ENCODE measurements at places on chromosomes 2 and 18.

- DNase-seq: no peak
These were observed 241.6 kb downstream of the PIK3C3 start for GRCh38 chr18:42196651-42197050.

DNA sequence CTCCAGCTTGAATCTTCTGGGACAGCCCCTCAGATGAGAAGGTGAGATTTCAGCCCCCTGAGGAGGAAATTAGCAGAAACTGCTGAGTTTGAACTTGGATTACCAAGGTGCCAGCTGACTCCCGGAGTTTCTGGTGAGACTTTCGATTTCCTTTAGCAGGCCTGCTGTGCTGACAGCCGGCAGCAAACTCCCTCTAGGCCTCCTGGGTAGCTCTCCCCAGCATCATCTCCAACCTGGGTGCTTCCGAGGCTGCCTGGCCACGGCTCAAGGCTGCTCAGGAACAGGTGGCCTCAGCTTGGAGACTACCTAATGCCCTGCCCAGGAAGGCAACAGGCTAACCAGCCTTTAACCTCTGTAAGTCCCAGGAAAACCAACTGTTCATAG is 16.5 kb downstream of the SDC1 start:
- DNase-seq: no peak

- DNase-seq: no peak
These were observed 30.7 kb downstream of the STON1 start for GRCh38 chr2:48560546-48561209.

GRCh38 chr2:150215041-150215440 is 272.4 kb downstream of the RND3 start:
- DNase-seq: no peak

DNA sequence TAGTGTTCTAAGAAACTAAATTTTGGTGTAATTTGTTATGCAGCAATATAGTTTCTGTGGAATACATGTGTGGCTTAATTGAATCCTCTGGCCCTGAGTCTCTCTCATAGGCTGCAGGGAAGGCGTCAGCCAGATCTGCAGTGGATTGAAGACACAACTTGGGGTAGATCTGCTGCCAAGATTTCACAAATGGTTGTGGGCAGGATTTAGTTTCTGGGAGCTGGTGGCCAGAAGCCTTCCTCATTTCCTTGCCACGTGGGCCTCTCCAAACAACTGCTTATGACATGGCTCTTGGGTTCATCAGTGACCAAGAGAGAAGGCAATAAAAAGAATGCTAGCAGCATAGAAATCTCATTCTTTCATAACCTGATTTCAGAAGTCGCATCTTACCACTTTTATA is 28.2 kb downstream of the CCDC102B start:
- DNase-seq: no peak

GRCh38 chr2:28423856-28424605 is 31.4 kb downstream of the FOSL2 start:
- DNase-seq: peak; percentile 33

DNA sequence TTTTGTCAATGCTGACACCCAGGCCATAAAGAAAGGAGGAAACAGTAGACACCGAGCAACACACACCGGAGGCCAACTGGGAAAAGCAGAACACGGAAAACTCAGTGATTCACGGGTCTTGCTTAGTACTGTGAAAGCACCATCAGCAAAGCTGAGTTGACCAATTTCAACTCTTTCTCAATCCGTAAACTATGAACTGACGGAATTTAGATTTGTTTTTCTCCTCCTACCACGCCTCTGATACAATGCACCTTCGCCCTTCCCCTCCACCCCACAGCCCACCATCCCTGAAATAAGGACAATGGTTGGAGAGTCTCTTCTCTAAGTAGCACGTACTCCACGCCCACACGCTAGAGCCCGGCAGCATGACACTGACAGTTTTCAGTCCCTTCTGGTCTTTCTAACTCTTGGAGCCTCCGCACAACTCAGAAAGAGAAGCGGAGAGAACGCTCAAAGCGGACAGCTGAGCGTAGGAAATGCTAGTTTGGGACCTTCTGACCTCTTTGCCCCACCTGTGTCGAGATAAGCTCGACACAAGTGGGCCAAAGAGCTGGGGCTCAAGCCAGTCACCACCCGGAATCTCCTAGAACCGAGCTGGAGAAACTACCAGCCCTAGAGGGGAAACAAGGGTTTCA is 669 bp downstream of the LNPK start:
- DNase-seq: peak; percentile 22

DNA sequence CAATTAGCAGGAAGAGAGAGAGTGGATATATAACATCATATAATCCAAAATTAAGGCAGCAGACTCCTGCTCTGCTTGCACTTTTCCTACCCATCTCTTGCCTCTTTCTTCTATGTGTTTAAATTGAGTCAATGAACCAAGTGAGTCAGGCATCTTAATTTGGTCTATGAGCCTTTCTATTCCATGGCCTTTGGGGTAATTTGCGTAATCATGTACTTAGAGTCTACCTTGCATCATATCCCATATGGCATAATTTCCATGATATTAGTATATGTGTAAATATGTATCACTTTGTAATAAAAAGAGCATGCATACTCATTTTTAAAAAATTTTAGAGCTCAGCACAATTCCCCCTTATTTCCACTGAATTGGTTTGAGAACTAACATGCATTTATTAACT is 555.2 kb downstream of the STK39 start:
- no peak for DNase-seq

- DNase-seq: no peak
These were observed 52.9 kb upstream of the XDH start for GRCh38 chr2:31467426-31467825.

DNA sequence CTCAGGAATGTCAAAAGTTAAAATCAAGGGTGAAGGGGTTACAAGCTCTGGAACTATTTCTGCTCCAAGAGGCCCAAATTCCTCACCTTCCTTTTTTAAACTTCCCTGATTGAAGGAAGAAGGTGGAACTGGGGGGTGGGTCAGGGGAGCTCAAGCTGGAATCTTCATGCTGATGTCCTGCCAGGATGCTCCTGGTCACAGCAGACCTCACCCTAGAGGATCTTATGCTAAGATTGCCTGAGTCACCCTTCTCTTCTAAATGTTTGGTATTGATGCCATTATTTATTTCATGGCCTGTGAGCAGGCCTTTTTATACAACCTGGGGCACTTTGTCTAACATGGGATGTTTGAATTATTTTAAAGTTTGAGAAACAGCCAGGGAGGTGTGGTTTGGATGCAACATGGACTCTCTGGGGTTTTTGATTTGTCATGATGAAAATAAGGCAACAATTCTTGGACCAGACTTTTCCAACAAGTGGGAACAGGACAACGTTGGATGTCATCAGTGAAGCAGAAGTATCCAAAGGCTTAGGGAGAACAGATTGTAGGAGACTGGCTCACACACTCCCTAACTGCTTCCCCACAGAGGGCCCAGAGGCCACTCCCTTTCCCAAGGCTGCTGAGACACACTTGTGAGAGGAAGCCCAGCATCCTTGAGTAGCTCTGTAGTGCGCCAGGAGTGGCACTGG is 420.2 kb upstream of the MEX3C start:
- DNase-seq: no peak

- no peak for DNase-seq
These were observed 80.2 kb downstream of the CDH20 start for GRCh38 chr18:61413396-61413795.

DNA sequence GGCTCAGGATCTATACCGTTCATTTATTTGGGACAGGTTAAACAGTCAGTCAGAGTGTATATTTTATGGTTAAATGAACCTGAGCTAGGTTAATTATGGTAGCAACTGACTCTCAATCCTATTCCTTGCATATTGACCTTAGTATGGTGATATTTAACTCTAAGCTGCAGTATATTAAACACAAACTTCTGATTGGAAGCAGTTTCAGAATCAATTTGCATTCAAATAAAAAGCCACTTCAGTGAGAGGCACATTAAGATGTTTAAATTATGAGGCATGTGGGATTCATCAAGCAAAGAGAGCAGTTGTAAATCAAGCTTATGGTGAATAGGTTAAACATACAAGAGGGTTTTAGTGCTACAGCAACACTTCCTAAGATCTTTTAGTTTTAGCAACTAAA is 40.4 kb downstream of the FRZB start:
- DNase-seq: no peak

DNA sequence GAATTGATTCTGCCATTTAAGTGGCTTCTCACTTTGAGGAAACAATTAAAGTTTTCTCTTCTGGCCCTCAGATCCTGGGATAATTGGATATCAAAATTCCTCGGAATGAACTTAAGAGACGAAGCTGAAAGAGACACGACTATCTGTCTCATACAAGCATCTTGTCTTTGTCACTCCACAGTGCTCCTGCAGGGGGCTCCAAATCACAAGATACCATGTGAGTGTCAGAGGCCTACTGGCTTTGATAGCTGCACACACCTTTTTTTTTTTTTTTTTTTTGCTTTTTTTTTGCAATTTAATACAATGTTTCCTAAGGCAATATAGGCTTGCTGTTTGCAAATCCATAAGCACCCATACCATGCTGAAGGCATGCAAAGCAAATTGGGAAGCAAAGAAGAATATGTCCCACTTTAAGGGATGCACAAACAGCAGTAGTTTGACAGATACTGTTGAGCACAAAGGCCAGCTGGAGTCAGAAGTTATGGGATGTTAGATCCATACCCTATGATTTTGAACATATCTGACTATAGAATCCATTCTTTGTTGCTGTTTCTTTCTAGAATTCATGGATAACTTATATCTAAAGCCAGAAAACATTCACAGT is 109.0 kb upstream of the CBLN2 start:
- DNase-seq: no peak

DNA sequence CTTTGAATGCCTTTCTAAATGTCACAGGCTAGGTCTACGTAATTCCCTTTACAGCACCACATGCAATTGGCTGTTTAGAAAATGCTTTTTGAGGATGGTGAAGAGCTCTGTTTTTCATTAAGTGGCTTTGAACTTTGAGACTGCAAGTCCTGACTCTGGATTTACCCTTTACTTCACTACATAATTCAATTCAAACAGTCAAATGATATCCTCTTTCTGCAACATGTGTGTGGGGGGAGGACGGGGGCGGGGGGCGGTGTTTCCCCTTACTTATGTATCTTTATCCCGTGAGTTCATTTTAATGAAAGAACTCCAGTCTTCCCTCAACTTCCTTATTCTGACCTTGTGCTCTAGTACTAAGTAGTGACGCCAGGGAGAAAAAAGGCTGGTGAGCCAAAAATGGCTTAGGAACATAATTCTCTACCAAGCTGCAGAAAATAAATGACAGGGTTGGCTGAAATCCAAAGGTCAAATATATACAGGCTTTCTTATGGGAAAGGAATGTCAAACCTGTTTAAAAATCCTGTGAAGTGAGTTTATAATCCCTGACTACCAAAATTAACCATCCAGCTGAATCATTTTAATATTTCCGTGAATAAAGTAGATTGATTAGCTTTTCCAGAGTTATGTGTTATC is 119.6 kb downstream of the SLC8A1 start:
- no peak for DNase-seq

- DNase-seq: no peak
These were observed 489.2 kb downstream of the SATB2 start for GRCh38 chr2:198968545-198968944.

DNA sequence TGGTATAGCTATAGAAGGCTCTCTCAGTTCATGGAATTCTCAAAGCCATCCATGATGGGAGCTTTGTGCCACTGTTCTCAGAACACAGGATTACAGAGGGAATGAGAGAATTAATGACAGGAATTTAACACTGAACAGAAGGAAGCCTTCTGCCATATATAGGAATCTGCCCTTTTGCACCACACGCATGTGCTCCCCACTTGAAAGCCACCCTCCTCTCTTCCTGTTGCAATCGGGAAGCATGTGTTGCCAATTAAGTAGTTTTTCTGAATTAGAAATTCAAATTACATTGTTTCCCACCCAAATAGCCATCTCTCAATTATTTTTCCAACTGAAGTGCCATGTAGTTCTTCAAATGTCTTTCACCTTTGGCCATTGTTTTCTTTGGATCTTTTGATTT is 71.3 kb downstream of the C1D start:
- no peak for DNase-seq

- no peak for DNase-seq
These were observed 48.3 kb upstream of the MYL1 start for GRCh38 chr2:210363261-210363660.

DNA sequence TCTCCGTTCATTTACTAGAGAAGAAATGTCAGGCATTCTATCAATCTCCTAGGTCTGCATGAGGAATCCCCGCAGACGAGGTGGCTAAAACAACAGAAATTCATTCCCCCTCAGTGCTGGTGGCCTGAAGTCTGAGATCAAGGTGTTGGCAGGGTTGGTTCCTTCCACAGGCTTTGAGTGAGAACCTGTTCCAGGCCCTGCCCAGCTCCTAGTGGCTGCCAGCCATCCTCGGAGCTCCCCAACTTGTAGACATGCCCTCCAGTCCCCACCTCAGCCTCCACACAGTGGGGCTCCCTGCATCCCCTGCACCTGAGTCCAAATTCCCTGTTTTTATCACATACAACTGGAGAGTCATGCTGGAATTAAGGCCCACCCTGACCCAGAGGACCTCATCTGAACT is 145.3 kb upstream of the ALKAL2 start:
- no peak for DNase-seq

DNA sequence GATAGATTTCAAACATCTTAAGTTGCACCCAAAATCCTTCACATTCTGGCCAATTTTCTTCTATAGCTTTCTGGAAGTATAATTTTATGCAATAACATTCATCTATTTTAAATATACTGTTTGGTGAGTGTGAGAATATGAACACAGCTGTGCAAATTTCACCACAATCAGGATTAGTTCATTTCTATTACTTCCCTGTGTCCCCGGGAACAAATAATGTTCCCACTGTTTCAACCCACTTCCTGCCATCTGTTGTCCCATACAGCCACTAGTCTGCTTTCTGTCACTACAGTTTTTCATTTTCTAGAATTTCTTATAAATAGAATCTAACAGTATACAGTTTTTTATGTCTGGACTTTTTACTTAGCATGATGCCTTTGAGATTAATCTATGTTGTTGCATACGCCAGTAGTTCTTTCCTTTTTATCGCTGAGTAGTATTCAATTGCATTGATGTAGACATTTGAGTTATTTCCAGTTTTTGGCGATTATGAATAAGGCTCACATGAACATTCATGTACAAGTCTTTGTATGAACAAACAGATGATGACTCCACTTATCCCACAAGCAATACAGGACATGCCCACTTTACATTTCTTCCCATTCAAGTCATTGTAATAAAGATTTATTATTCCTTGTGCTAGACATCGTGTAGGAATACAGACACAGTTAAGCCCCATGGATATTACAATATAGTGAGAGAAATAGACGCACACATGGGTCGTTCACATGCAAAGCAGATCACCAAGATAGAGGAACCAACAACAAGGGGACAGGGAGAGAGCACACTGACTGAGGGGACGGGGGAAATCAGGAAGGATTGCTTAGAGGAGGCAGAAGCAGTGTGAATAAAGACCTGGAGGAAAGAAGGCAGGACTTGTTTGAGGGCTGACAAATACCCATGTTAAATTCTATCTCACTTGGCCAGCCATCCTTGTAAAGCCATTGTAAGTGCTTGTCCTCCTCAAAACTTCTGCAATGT is 72.9 kb upstream of the PAX8 start:
- no peak for DNase-seq

GRCh38 chr2:112712903-112713584 is 7.8 kb upstream of the NT5DC4 start:
- no peak for DNase-seq

Measured in activated T-helper 2 cell treated with anti-CD3 and anti-CD28 coated beads, Interferon-gamma antibody, Interleukin-2, Interleukin-4, amounts not matched to agents 10 μg/mL and 5 μg/mL and 100 μg/mL, durations not matched to agents 14 hours and 24 hours and 36 hours (primary cell).